ENCODE measurements at places on chromosomes 16 and 17. TPM values are rescaled to one million over a fixed set of nuclear protein-coding genes. Genes with fewer than 3 reads are reported as not detected.

ARRB2 gene
- total RNA-seq: 18.7 TPM

CCL22 gene
- not detected for total RNA-seq

EPX gene
- total RNA-seq: not detected

RAB11FIP4 gene
- total RNA-seq: 25.4 TPM

GDPD3 gene
- total RNA-seq: 9.3 TPM

ZFP1 gene
- total RNA-seq: 11.4 TPM

DNA sequence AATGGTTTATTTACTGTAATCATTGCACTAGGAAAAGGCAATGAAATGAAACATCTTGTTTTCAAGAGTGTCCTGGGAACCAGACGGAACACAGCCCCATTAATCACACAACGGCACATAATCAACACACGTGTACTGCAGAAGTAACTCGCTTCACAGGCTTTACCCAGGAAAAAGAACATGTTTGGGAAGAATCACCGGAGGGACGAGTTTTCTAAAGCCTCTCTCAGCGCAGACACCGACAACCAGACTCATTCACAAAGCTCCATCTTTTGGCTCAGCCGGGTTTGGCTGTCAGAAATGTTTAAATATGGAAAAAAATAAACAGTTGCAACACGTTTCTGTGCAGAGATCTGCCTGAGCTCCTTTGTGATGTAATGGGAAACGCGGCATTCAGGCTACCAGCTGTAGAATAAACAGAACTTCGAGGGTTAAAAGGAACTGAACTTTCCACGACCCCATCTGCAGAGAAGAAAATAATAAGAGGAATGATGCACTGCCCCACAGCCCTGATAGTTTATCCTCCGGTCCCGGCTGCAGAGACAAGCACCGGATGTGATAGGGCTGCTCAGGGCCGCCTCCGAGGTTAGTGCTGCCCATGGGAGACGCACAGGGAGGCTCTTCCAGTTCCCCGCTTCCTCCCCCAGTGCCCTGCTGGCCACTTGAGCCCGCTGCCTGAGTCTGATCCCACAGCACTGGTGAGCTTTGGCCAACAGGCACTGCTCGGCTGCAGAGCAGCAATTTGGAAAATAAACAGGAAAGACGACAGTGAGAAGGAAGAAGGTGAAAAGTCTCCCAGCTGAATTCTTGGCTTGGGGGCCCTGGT, 119.8 kb downstream of the HIC1 start:
- peak overlapping the region; percentile 86 for H3K27ac ChIP-seq
- peaks cover 5% of the 10 kb centered on the region for H3K36me3 ChIP-seq
- H3K4me1 ChIP-seq: peaks cover 82% of the 10 kb centered on the region
- no peaks in the 10 kb centered on the region for H3K27me3 ChIP-seq

DNA sequence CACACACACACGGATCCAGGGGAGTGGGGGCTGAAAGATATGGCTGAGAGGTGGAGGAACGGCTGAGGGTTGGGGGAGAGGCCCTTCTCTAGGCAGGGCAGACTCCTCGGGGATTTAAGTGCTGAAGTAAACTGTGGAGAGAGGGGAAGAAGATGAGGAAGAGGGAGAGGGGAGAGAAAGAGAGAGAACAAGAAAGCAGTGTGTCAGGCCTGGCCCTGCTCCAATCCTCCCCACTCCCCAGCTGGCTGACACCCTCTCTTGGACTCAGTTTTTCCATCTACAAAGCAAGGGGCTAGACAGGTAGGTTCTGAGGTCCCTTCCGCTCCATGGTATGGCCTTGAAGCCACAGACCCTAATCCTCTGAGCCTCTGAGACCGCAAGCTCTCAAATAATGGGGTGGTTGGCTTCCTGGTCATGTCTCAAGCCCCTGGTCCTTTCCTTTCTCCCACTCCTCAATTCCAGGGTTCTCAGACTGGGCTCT, 2.0 kb downstream of the VAMP2 start:
- H3K27me3 ChIP-seq: no peaks in the 10 kb centered on the region
- DNase-seq: no peak
- peak overlapping the region; percentile 99 for H3K27ac ChIP-seq
- H3K36me3 ChIP-seq: peaks cover 26% of the 10 kb centered on the region
- peak overlapping the region; percentile 69 for H3K4me3 ChIP-seq
- peaks cover 74% of the 10 kb centered on the region for H3K4me1 ChIP-seq

DNA sequence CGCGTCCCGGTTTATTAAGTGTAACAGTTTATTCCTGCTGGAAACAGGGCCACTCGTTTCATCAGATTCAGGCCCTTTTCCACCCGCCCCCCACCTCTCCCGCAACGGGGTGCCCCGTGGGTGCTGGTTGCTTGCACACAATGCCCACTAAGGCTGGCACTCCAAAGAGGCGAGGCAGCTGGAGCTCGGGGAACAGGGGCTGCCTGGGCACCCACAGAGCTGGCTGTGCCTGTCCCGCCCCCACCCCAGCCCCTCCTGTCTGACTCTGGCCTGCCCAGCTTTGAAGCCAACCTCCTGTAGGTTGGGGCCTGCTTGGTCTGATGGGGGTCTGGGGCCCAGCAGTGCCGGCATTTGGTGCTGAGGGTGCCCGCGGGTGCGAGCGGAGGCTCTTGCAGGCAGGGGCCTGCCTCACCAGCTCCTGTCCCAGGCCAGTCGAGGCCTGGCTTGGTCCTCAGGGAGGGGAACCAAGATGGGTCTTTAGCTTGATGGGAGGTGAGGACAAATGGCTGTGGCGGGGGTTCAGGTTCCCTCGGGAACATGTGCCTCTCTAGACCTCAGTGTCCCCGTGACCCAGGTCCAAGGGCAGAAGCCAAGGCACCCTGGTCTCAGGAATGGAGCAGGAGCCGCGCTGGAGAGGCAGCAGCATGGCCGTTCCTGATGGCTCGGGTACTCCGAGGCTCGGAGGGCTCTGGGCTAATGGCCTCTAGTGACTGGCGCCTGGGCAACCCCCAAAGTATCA, 20.1 kb downstream of the MYBBP1A start:
- peaks cover 50% of the 10 kb centered on the region for H3K36me3 ChIP-seq
- H3K27me3 ChIP-seq: peaks cover 9% of the 10 kb centered on the region
- DNase-seq: no peak
- H3K27ac ChIP-seq: peak overlapping the region; percentile 77

DNA sequence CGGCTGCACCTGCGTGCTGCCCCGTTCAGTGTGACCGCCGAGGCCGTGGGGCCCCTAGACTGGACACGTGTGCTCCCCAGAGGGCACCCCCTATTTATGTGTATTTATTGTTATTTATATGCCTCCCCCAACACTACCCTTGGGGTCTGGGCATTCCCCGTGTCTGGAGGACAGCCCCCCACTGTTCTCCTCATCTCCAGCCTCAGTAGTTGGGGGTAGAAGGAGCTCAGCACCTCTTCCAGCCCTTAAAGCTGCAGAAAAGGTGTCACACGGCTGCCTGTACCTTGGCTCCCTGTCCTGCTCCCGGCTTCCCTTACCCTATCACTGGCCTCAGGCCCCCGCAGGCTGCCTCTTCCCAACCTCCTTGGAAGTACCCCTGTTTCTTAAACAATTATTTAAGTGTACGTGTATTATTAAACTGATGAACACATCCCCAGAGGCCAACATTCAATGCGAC, 1.7 kb downstream of the IL17C start:
- no peaks in the 10 kb centered on the region for H3K36me3 ChIP-seq
- DNase-seq: no peak
- H3K27me3 ChIP-seq: peaks cover 63% of the 10 kb centered on the region
- H3K4me3 ChIP-seq: no peak overlapping the region
- H3K4me1 ChIP-seq: peaks cover 22% of the 10 kb centered on the region

- no peak overlapping the region for H3K27ac ChIP-seq
- H3K4me1 ChIP-seq: peaks cover 6% of the 10 kb centered on the region
- no peaks in the 10 kb centered on the region for H3K36me3 ChIP-seq
- peaks cover 19% of the 10 kb centered on the region for H3K27me3 ChIP-seq
- H3K4me3 ChIP-seq: no peak overlapping the region
These were observed 17.0 kb downstream of the SRCIN1 start for GRCh38 chr17:38588788-38589174.

- no peak overlapping the region for H3K4me3 ChIP-seq
- no peaks in the 10 kb centered on the region for H3K27me3 ChIP-seq
- H3K27ac ChIP-seq: peak overlapping the region; percentile 42
- no peaks in the 10 kb centered on the region for H3K36me3 ChIP-seq
These were observed 13.5 kb downstream of the CUEDC1 start for GRCh38 chr17:57941384-57942370.

GRCh38 chr17:81821603-81822311, 11.3 kb downstream of the MCRIP1 start:
- peaks cover 20% of the 10 kb centered on the region for H3K27me3 ChIP-seq
- H3K4me1 ChIP-seq: peaks cover 20% of the 10 kb centered on the region
- H3K4me3 ChIP-seq: no peak overlapping the region
- H3K27ac ChIP-seq: peak overlapping the region; percentile 93

DNA sequence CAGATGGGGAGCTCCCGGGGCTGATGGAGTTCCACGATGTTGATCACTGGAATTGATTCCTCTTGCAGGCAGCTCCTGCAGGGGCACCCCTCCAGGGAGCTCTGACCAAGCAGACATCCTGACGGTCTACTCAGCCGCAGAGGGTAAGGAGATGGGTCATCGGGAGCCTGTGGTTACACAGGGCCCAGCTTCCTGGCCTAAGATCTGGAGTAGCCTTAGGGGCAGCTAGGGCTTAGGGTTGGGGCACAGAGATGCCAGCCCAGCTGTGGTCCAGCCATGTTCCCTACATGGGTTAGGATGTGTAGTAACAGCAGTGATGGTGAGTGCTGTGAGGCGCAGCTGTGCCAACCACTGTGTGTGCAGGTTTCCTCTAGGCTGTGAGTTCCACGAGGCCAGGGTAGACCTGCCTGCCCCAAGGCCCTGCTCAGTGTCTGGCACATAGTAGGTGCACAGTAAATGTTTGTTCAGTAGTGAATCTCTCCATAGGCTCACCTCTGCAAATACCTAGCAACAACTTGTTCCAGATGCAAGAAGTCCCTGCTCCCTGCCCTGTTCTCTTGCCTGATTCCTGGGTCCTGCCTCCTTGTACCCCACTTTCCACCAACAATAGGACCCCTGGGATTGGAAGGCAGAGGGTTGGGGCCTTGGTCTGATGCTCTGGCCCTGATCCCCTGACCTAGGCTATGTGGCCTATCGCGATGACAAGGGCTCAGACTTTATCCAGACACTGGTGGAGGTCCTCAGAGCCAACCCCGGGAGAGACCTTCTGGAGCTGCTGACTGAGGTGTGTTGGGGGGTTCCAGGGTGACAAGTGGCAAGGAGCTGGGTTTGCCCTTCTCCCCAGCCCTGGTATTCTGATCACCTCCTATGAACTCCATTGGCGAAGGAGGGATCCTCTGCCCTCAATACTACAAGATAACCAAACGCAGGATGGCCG, 13.7 kb downstream of the ZNF213 start:
- no peaks in the 10 kb centered on the region for H3K36me3 ChIP-seq
- peaks cover 36% of the 10 kb centered on the region for H3K4me1 ChIP-seq
- H3K27ac ChIP-seq: no peak overlapping the region
- DNase-seq: no peak

- no peak overlapping the region for H3K27ac ChIP-seq
- H3K36me3 ChIP-seq: no peaks in the 10 kb centered on the region
- H3K4me3 ChIP-seq: no peak overlapping the region
- no peak for DNase-seq
- no peaks in the 10 kb centered on the region for H3K27me3 ChIP-seq
These were observed 373.7 kb downstream of the HAPSTR1 start for GRCh38 chr16:9465161-9465560.

DNA sequence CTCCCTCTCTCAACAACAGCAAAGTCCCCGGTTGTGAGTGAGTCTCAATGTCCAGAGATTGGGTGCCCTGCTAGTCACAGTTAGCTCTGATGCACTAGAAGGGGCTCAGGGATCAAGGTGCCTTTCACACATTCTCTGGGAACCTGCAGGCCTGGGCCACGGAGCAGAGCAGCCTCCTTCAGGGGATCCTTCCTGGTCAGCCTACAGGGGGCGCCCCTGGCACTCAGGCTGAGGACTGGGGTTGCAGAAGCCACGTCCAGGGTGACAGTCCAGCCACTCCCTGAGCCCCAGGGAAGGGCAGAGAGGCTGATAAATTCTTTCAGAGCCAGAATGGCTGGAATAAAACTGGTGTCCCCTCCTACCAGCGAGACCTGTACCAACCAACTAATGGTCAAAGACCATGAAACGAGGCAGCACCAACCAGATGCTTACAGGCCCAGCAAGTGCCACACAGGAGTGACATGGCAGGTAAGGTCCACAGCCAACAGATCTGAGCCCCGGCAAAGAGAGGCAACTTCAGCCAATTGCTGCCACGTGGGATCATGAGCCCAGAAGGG, 43.5 kb downstream of the ST3GAL2 start:
- peaks cover 40% of the 10 kb centered on the region for H3K36me3 ChIP-seq
- no peak overlapping the region for H3K27ac ChIP-seq
- no peak overlapping the region for H3K4me3 ChIP-seq
- no peaks in the 10 kb centered on the region for H3K27me3 ChIP-seq
- H3K4me1 ChIP-seq: no peaks in the 10 kb centered on the region

GRCh38 chr17:4152471-4152870, 9.5 kb downstream of the CYB5D2 start:
- H3K36me3 ChIP-seq: peaks cover 74% of the 10 kb centered on the region
- H3K27ac ChIP-seq: no peak overlapping the region
- no peak for DNase-seq
- H3K4me1 ChIP-seq: no peaks in the 10 kb centered on the region

- H3K36me3 ChIP-seq: no peaks in the 10 kb centered on the region
- H3K27ac ChIP-seq: no peak overlapping the region
- H3K4me1 ChIP-seq: peaks cover 34% of the 10 kb centered on the region
- H3K4me3 ChIP-seq: peak overlapping the region; percentile 71
- DNase-seq: peak; percentile 49
- H3K27me3 ChIP-seq: peaks cover 98% of the 10 kb centered on the region
These were observed 1.2 kb upstream of the SRCIN1 start for GRCh38 chr17:38606646-38607611.

DNA sequence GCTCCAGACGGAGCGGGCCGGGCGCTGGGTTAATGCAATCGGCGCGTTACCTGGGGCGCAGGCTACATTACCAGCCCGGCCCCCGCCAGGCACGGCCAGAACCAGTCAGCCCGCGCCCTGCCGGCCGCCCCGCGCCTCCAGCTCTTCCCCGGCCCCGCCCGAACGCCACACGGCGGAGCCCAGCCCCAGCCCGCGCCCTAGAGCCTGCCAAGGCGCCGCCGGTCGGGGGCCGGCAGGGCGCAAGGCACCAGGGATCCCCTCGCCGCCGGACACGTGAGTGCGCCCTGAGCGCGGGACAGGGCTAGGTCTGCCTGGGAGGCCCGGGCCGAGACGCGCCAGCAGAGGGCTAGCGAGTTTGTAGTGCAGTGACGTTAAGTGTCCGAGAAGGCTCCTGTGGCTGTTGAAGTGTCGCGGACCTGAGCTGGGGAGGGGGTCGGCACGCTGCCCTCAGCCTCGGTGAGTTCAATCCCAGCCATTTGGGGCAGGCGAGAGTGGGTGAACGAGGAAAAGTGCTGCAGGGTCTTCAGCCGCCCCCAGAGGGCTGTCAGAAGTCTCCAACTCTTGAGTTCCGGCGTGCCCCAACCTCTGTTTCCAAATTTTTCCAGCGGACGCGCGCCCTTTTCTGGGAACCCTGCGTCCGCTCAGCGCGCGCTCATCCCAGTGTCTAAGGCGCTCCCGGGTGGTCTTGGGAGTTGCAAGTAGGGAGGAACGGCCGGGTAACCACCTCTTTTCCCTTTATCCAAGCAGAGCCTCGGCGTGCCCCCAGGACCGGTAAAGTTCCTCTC, at the start of gene SLC6A2:
Gene SLC6A2 (plus strand): TSS at position 92 of the 785 bp plus-strand sequence. CDS start 707 bp downstream, outside the sequence.
- no peaks in the 10 kb centered on the region for H3K36me3 ChIP-seq
- peaks cover 40% of the 10 kb centered on the region for H3K27me3 ChIP-seq
- H3K4me1 ChIP-seq: peaks cover 9% of the 10 kb centered on the region
- no peak within 1 kb of the TSS for H3K27ac ChIP-seq
